Stimulated activated CD8-positive, alpha-beta memory T cell treated with anti-CD3 and anti-CD28 coated beads, Interleukin-7, amount 100 ng/mL, for 48 hours (primary cell): ENCODE measurements at places on chromosomes 7 and 10.

GRCh38 chr10:30862486-30862885 is 169.2 kb downstream of the ZNF438 start:
- DNase-seq, result no peak

GRCh38 chr10:26787362-26787761 is 73.4 kb downstream of the ABI1 start:
- no peak for DNase-seq

DNA sequence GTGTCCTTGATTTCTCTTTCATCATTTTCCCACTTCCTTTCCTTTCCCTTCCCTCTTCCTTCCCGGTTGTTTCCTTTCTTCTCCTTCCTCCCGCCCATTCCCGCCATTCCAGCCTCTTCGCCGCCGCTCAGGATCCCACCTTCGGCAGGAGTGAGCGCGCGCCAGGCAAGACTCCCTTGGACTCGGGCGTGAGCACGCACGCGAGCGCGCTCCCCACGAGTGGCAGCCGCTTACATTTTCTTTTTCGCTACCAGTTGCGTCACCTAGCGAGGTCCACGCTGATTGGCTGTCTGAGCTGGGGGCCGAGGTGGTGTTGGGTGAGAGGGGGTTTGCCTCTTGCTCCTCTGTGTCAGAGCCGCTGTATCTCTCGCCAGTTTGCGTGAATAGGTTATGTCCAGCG is 11.8 kb downstream of the ZAN start:
- no peak for DNase-seq

- no peak for DNase-seq
Observed at GRCh38 chr10:79316671-79317431, 30.4 kb upstream of the PPIF start.

GRCh38 chr10:24879861-24880260 is 72.5 kb downstream of the PRTFDC1 start:
- DNase-seq, result no peak

GRCh38 chr7:154450451-154450850 is 398.3 kb downstream of the DPP6 start:
- no peak for DNase-seq

DNA sequence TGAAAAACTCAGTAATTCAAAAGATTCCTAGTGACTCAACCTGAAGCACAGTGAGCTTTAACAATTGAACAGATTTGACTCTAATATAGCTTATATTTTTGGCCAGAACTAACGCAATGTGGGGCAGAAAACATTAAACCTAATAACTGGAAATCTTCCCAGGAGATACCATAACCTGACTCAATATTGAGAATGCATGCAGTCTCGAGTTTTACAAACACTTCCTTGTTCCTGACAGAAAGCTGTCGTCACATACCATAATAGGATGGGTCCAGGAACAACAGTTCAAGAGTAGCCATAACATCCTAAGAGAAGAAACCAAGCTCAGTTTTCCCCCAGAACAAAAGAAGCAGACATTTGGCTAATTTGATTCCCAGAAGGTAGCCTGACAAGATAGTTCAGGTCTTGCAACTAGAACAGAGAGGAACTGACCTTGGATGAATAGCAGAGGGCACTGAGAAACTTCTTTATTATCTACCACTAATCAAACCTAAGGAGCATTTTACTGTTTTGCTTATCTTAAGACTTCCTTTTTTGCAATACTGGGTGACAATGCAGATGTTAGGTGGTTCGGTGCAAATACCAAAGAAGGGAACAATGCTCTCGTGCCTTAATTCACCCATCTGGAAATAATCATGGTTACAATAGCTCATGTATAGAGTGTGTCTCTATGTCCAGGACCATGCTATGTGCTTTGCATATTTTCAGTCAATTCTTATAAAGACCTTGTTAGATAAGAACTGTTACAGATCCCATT is 38.6 kb upstream of the ACSL5 start:
- no peak for DNase-seq

- no peak for DNase-seq
Observed at GRCh38 chr10:30043476-30044270, 15.7 kb downstream of the JCAD start.

- DNase-seq, result no peak
Observed at GRCh38 chr7:114658216-114658615, 243.6 kb downstream of the FOXP2 start.

DNA sequence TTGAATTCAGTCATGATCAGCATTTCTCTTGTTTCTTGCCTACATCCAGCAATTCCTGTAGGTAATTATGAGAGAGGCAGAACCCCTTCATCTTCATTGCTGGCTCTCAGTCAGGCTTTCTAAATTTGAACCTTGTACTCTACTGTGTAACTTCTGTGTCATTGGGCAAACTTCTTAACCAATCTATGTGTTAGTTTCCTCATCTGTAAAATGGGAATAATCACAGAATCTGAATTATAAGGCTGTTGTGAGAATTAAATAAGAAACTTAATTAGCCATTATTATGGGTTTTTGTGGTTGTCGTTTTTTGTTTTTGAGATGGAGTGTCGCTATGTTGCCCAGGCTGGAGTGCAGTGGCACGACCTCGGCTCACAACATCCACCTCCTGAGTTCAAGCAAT is 11.5 kb upstream of the GALNT11 start:
- DNase-seq, result no peak

DNA sequence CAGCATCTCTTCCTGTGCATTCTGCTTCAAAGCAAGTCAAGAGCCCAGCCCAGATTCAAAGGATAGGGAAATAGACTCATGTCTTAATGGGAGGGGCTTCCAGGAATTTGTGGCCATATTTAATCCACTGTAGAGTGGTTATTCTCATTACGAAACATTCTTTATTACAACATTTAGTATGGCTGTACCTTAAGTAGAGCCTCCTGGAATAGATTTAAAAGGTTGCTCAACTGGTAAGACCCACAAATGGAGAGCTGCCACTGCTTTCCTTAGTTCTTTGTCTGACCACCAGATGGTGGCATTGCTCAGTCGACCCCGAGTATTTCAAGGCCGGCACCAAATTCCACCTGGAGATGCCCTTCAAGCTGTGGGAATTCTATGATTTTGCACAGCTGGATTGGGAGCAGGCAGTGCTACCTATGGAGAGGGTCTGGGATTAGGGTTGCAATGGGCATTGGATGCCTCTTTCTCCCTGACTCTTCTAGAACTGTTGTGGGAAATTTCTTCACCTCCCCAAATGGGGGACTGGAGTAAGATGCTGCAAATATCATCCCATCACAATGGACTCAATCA is 102.2 kb downstream of the RBM20 start:
- DNase-seq, result no peak

DNA sequence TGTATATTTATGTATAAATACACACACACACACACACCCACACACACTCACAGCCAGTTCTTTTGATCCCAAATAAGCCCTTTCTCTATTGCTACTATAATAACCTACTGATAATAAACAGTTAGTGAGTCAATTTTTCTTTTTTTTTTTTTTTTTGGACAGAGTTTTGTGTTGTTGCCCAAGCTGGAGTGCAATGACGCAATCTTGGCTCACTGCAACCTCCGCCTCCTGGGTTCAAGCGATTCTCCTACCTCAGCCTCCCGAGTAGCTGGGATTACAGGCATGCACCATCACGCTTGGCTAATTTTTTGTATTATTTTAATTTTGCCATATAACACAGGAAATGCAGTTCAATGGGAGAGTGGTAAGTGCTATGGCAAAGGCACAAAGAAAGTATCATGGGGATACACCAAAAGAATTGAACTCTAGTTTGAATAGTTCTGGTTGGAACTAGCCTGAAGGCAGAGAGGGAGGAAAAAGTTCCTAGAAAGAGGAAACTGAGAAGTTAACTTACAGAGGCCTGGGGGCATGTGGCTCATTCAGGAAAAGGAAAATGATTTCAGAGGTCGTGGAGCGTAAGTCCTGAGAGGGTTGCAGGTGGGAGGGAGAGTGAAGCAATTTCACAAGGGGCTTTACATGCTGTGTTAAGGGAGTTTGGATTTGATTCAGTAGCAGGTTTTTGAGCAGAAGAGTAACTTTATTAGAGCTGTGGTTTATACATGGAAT is 44.4 kb upstream of the JCAD start:
- DNase-seq, result no peak

GRCh38 chr7:93622036-93623033 is 47.8 kb upstream of the CALCR start:
- no peak for DNase-seq

DNA sequence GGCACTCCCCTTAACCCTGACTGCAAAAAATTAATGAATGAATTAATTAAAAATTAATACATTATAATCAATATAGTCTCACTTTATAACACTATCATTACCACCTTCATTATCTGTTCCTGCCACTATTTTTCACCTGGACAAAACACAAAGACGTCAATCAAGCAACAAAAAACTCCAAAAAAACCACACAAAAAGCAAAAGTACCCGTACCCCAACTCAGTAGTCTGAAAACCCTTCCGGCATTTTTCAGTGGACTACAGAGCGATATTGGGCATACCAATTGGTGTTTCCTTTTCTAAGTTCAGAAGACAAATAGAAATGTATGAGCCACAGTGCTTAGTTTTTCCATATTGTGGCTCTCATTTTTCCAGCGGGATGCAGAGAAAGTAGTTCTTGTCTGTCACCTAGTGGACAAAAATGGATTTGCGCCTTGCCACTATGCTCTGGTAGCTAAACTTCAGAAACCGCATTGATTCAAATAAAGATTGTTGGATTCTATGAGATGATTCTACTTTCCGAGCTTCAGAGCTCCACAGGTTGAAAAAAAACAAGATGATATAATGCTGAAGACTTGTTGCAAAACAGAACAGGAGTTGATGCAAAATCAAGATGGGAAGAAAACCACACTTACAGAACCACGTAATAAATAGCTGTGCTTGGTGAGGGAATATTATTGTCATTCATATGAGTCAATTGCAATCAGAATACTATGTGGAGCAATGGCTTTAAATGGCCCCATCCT is 50.6 kb upstream of the ITGB1 start:
- DNase-seq, result no peak

GRCh38 chr10:3719024-3719843 is 65.8 kb downstream of the KLF6 start:
- no peak for DNase-seq

DNA sequence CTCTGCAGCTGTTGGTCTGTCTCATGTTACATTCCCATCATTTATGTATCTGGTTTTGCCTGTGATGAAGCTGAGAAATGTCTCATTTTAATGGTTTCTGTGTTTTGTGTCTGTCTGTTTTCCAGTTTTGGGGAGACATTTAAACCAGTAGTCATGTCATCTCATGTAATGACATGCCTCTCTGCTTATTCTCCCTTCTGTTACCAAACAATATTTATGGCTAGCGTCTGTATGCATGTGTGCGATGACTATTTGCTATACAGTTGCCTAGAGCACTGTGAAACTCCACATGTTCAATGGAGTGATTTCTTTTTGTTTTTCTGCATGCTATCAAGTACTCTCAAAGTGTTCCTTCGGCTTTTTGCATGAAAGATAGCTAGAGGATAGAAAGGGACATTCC is 132.0 kb downstream of the ST7 start:
- no peak for DNase-seq

GRCh38 chr10:132458586-132459300 is 61.7 kb downstream of the PWWP2B start:
- no peak for DNase-seq

DNA sequence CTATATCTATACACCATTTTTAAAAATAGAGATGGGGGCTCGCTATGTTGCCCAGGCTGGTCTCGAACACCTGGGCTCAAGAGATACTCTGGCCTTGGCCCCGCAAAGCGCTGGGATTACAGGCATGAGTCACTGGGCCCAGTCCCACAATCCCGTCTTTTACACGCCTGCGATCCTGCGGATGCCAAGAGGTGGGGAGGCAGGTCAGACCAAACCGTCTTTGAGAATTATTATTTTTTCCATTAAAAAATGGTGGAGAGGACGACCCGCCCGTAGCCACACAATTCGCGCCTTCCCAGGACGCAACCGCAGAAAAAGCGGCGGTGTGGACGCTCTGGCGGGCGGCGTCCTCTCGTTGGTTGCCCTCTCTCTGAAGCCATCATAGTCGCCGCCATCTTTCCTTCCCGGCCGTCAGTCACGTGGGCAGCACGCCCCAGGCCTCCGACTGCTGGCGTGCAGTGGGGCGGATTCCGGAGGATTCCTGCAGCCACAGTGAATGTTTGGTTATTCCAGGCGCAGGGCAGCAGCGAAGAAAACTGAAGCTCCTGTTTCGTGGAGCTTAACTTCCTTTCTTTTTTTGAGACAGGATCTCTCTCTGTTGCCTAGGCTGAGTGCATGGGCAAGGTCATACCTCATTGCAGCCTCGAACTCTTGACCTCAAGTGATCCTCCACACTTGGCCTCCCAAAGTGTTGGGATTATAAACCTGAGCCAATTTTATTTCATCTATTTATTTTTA is 9.9 kb upstream of the EPHB4 start:
- DNase-seq, result peak; percentile 76

DNA sequence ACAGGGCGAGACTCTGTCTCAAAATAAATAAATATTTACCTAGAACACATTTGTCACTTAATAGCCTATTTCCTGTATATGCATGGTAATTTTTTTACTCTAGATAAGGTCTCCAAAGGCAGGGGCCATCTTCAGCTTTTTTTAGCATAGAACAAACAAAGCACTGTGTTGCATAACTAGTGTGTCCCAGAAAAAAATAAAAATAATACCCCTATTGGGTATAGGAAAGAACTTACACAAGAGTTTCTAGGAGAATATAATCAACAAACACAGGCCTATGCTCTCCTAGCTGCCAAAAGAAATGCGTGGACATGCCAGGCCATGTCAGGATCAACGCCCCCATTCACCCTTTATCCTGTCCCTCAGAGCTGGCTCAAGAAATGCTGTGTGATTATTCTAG is 103.6 kb downstream of the PARD3 start:
- DNase-seq, result no peak

GRCh38 chr7:137953665-137954470 is 48.0 kb downstream of the CREB3L2 start:
- no peak for DNase-seq

GRCh38 chr10:125093974-125094705 is 66.2 kb downstream of the CTBP2 start:
- DNase-seq, result no peak

- DNase-seq, result no peak
Observed at GRCh38 chr7:111750878-111751277, 188.6 kb upstream of the IMMP2L start.

DNA sequence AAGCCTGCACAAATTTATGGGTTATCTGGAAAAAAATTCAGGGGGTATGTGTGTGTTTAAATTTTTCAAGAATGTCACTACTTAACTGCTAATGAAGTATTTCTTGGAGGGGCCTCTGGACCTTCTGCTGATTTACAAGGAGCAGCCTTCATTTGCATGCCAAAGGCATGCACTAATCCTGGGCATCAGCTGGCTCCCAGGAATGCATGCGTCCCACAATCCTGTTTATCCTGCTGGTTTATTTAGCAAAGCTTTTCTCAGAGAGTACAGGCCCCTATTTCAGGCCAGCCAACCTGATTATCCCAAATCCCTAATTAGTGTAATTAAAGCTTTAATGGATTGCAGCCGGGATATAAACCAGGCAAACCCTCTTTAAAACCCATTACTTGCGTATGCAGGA is 170.4 kb downstream of the TAX1BP1 start:
- DNase-seq, result no peak

DNA sequence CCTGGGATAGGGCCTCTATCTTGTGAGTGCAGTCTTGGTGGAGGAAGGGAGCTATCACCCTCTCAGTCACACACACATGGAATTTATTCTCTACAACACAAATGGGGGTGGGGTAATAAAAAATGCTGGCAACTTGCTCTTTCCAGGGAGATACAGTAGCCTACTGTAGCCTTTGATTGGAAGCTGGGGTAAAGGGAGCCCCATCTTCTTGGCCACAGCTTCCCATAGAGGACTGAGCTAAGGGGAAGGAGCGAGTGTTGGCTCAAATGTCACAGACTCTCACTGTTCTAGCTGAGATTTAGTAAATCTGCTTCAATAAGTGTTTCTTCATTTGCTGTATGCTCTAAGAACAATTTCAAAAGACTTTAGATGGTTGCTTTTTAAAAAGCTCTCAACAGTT is 222.2 kb upstream of the CXCL12 start:
- no peak for DNase-seq
